ENCODE measurements at places on chromosomes 2 and 18.

DNA sequence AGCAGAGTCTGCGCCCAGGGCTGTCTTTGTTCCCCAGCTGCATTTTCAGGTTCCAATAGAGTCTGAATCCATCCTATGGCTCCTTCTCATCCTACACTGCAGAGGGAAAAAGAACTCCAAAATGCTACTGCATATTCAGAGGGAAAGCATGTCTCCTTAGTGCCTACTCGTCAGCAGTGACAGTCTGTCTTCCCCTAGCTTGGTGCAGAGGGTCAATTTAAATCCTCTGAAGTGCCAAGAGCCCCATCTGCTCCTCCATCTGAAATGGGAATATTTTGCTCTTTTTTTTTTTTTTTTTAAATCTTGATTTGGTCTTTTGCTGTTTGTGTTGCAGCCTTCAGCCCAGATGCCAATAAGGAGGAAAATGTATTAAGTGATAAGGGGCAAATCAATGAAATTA, 199.3 kb downstream of the RNF144A start:
- no peak for DNase-seq

DNA sequence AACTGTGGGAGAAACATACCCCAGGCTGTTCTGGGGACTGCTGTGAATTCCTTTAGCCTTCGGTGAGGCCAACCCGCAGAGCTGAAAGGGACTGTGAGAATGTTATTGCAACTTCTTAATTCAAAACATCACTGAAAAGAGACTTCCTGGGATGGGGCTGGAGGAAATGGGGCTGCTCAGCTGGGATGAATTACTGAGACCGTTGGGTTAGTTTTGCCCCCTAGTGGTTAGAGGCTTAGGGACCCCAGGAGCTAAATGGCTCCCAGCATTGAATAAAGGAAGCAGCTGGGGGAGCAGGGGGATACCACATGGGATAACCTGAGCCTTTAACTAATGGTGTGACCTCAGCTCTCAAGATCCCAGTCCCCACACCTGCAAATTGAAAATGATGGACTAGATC, 941.1 kb upstream of the FANCL start:
- no peak for DNase-seq

DNA sequence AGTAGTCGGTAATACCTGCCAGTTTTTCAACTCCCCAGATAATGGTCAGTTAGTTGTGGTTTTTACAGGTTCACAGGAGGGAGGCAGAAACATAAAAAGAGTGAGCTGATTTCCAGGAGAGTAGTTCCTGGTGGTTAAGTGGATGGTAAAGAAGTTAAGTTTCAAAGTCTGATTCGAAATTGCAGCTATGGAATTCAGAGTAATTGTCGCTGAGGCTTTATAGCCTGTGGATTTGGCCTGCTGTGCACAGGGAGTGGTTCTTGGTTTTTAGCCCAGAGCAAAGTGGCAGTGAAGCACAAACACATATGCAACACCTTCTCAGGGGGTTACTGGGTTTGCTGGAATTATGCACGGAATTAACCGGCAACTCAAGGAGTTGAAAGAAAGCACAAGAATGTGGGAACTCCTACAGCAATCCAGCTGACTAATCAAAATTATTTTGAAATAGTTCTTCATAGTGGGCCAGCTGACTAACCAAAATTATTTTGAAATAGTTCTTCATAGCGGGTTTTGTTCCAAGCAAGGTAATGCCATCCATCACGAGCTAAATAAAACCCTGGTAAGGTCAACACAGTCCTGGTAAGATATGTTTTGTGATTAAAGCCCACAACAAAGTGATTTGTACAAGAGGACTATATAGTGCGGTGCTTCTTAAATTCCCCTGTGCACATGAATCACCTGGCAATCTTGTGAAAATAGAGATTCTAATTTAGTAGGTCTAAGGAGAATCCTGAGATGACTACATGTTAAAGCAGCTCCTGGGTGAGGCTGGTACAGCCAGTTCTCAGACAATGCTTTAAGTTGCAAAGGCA, 94.4 kb downstream of the SGPP2 start:
- DNase-seq: no peak

DNA sequence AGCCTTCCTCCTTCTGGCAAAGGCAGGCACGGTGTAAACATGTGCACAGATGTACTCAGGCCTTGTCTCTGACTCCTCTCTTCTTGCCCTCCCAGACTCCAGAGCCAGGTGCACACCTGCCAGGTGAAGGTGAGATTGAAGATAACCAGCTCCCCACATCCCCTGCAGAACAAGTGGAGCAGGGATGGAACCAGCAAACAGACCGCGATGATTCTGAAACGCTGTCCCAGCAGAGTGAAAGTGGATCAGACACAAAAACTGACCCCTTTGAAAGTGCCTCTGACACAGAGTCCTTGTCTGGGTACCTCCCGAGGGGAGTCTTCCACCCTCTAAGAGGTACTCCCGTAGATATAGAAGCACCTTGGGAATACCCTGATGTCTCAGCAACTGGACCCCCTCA, 77.2 kb downstream of the ARHGEF4 start:
- no peak for DNase-seq

DNA sequence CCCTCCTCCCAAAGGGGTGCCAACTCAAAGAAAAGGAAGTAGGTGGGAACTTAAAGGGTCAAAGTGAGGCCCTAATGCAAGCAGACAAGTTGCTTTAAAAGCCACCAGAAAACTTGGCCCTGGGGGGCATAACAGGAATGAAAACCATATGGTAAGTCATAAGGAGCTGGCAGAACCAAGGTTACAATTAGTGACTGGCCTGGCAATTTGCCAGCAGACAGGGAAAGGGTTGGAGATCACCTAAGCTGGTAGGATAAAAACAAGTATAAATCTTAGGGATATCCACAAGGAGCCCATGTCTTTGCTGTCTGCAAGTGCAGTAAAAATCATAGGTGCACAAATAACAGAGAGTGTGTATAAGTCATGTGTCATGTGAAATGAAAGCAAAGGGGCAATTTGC, 256.7 kb upstream of the LRRTM4 start:
- no peak for DNase-seq

DNA sequence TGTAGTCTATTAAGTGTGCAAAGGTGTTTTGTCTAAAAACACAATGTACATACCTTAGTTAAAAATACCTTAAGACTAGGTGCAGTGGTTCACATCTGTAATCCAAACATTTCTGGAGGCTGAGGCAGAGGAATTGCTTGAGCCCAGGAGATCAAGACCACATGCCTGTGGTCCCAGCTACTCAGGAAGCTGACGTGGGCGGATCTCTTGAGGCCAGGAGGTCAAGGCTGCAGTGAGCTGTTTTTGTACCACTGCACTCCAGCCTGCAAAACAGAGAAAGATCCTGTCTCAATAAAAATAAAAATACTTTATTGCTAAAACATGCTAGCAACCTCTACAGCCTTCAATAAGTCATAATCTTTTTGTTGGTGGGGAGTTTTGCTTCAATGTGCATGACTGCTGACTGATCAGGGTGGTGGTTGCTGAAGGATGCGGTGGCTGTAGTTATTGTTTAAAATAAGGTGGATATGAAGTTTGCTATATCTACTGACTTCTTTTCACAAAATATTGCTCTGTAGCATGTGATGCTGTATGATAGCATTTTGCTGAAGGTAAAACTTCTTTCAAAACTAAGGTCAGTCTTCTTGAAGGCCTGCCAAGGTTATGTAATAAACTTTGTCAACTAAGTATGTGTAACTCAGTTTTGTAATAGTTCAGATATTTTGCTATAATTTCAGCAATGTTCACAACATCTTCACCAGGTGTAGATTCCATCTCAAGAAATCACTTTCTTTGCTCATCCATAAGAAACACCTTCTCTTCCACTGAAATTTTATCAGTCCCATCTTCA, 1238.0 kb upstream of the NRXN1 start:
- DNase-seq: no peak

- no peak for DNase-seq
Measured at GRCh38 chr2:122163617-122164016, 408.2 kb downstream of the TSN start.

DNA sequence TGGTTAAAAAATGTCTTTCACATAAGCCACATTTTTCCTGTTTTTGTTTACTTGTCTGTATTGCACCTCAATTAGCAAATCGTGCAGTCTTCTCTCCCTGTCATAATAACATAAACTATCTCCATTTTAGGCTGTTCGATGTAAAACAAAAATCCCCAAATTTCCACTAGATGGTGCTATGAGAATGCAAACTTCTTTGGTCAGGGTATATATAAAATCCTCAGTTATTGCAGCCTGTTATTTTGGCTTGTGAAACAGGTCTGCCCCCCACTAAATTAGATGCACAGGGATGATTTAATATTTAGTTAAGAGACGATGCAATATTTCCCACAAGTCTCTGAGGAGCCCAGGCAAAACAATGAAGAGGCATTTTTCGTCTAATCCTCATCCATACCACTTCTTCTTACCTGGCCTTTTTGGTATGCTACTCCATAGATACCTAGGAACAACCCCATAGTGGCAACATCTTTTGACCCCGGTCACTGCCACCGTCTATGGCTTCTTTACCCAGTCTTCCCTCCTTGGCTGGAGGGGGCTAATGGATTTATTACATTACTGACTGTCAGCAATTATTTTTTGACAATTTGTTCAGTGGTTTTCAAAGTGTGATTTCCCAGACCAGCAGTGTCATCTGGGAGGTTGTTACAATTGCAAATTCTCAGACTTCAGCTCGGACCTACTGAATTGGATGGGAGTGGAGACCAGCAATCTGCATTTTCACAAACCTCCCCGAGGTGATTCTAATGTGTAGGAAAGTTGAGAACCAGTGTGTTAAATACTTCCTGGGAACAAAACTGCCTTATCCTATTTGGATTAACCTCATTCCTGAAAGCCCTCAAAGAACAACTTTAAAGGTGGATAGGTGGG, 117.4 kb upstream of the CWC22 start:
- DNase-seq: peak; percentile 49

GRCh38 chr18:67081482-67082211, 434.9 kb downstream of the DSEL start:
- DNase-seq: no peak

- no peak for DNase-seq
Measured at GRCh38 chr2:75560768-75561565, at the start of gene EVA1A. EVA1A (minus strand) TSS chr2:75560939; CDS start chr2:75518140, 42,799 bp downstream.

DNA sequence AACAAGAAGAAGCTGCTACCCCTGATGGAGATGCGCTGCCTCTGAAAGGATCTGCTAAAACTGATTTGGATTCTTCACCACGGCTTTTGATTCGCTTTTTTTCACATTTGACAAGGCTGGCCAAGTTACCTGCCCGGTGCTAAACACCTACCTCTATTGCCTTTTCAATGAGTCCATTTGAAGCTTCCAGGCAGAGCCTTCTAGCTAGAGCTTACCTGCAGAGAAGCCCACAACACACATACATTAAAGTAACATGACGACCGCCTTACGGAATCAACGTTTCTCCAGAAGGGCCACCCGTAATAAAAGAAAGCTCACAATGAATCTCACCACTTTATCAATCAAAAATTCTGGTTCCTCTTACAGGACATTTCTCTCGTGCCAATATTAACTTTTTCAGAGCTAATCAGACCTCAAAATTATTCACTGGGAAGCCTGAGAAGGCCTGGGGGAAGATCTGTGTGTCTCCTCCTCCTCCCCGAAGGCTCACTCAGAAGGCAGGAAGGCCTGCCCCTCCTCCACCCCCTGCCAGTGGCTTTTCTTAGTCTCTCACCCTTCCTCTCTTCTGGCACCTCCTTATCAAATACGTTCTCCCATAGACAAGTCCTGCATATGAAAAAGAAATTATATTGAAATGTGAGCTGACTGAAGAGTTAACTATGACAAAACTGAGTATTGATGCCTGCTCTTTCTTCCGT, 171.0 kb downstream of the DNER start:
- no peak for DNase-seq

DNA sequence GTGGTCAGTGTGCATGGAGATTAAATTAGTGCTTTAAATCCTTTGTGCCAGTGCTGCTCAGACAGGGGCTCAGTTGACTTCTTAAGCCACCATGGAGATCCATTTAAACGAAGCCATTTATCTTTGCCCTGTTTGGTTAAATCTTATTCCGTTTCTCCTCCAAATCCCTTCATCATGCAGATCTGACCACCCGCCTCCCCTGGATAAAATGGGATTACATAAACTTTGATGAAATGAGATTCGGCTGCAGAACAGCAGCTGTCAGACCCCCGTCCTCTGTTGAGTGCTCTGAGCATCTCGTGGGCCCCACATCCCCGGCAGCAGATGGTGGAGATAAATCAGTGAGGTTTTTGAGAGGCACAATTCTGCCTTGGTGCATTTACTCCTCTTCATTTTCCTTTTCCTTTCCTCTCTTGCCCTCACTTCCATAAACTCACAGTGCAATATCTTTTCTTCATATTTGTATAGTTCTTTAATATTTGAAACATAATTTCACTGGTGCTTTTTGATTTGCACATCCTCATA, 84.4 kb upstream of the TWIST2 start:
- no peak for DNase-seq

DNA sequence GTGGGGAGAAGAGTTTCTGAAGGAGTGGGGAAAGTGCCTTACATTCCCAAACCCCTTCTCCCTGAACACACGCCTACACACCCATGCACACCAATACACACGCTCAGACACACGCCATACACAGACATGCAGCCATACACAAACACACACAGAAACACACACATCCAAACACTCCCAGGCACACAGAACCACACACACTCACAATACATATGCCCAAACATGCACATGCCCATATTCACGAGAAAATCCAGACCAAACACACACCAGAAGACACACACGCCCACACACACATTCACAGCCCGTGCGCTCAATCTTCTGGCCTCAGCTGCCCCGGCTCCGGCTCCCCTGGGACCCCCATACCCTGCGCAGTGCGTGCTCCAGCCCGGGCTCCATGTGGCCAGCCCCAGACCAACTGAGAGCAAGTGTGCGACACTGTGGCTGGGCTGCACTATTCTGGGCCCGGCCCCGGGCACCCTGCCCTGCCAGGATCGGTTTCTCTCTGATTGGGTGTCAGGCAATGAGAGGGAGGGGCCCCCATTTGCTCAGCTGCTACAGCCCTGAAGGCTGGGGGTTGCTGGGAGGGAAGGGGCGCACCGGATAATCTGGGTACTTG, at the start of gene PRKAG3:
Gene PRKAG3, minus strand, starts transcription at position 426 of the 613 bp plus-strand sequence.
- DNase-seq: no peak

DNA sequence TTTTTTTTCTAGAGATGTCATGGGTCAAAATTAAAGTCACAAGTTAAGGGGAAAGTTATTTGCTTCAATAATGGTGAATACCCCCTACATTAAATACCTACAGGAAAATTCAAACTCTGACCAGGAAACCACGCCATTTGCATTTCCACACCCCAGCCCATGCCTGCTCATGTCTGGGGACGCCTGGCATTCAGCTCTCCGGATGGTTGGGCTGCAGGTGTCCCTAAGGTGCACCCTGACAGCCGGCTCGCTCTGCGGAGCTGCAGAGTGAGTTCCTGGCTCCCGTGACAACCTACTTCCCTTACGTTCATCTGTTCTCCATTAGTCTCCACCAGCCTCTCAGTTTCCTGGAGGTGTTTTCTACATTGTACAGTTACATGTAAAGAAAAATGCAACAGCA, 122.7 kb upstream of the RIOK3 start:
- no peak for DNase-seq
